Subcutaneous preadipocyte (primary cell): ENCODE measurements at places on chromosomes 11 and 22. TPM values are rescaled to one million over a fixed set of nuclear protein-coding genes. Genes with fewer than 3 reads are reported as not detected.

The SLC22A6 gene
- total RNA-seq, result not detected in 2 replicates

The PDE2A gene
- 0.37 and 1.2 TPM in 2 replicates for total RNA-seq

The ALDH3B2 gene
- total RNA-seq, result not detected in 2 replicates

The PLA2G3 gene
- total RNA-seq, result 0.20 TPM in 1 of 2 replicates, not detected in the other

The CHRDL2 gene
- total RNA-seq, result not detected in 2 replicates

The CTSD gene
- total RNA-seq, result 138 TPM in 2 replicates

The GDPD4 gene
- not detected in 2 replicates for total RNA-seq

The CHEK1 gene
- total RNA-seq, result 36.0 and 45.9 TPM in 2 replicates
